Endodermal cell (in vitro differentiated cells): ENCODE measurements at places on chromosomes 12 and 14. TPM values are rescaled to one million over a fixed set of nuclear protein-coding genes. Genes with fewer than 3 reads are reported as not detected.

Gene GDF3
- 60.7 and 76.0 TPM in 2 replicates for total RNA-seq

GRCh38 chr14:52277552-52277951 is 10.1 kb downstream of the PTGDR start:
- no peak overlapping the region for H3K4me3 ChIP-seq
- no peak overlapping the region for H3K27ac ChIP-seq
- no peak for DNase-seq
- H3K27me3 ChIP-seq: no peaks in the 10 kb centered on the region
- no peaks in the 10 kb centered on the region for H3K4me1 ChIP-seq

- H3K36me3 ChIP-seq: peaks cover 16% of the 10 kb centered on the region
- DNase-seq: no peak
- H3K4me1 ChIP-seq: peaks cover 4% of the 10 kb centered on the region
Observed at GRCh38 chr12:75509621-75510020, 1.8 kb downstream of the KRR1 start.

DNA sequence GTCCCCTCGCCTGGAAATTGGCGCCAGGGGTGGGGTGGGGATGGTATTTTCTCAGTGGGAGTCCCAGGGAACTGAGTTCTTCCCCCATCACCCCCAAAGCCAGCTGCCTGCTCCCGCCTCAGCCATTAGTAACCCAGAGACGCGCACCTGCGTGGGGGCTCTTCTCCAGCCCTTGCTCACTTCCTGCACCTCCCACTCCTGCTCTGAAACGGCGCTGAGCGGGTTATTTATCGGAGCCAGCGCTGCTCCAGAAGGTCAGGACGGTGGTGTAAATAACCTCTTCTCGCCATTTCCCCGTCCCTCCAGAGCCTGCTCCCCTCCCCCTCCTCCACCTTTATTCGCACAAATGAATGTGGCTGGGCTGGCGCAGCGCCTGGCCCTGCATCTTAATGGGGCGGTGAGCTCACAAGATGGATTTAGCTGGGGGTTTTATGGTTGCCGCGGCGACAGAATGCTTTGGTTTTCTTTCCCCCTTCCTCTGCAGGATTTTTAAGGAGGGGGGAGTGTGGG is 12.2 kb downstream of the GPR84 start:
- peak; percentile 93 for DNase-seq
- H3K27me3 ChIP-seq: no peaks in the 10 kb centered on the region
- H3K27ac ChIP-seq: peak overlapping the region; percentile 97
- H3K4me1 ChIP-seq: peaks cover 39% of the 10 kb centered on the region
- H3K4me3 ChIP-seq: peak overlapping the region; percentile 53
- H3K36me3 ChIP-seq: peaks cover 39% of the 10 kb centered on the region

DNA sequence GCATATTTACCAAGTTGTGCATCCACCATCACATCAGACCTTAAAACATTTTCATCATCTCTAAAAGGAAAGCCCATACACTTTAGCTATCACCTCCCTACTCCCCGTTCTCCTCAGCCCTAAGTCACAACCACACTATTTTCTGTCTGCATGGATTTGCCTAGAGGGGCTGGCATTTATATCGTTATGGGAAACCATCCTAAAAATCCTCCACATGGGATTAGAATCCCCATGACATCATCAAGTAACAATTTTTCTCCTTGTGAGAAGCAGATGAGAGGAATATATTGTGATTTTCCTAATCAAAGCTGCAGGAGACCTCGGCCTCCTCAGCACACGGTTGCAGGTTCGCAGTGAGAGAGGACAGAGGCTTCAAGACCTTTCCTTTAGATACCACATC is 114.1 kb downstream of the SLC15A4 start:
- H3K36me3 ChIP-seq: no peaks in the 10 kb centered on the region
- H3K4me1 ChIP-seq: no peaks in the 10 kb centered on the region
- no peak for DNase-seq
- no peak overlapping the region for H3K27ac ChIP-seq

Gene NRIP2
- total RNA-seq: 0.45 TPM in 1 of 2 replicates, not detected in the other

- H3K36me3 ChIP-seq: no peaks in the 10 kb centered on the region
- no peaks in the 10 kb centered on the region for H3K27me3 ChIP-seq
- no peak overlapping the region for H3K27ac ChIP-seq
- peaks cover 4% of the 10 kb centered on the region for H3K4me1 ChIP-seq
- no peak overlapping the region for H3K4me3 ChIP-seq
- DNase-seq: no peak
Observed at GRCh38 chr12:93657071-93657470, 20.1 kb upstream of the CRADD start.
